ENCODE measurements at places on chromosomes 1 and 21.

DNA sequence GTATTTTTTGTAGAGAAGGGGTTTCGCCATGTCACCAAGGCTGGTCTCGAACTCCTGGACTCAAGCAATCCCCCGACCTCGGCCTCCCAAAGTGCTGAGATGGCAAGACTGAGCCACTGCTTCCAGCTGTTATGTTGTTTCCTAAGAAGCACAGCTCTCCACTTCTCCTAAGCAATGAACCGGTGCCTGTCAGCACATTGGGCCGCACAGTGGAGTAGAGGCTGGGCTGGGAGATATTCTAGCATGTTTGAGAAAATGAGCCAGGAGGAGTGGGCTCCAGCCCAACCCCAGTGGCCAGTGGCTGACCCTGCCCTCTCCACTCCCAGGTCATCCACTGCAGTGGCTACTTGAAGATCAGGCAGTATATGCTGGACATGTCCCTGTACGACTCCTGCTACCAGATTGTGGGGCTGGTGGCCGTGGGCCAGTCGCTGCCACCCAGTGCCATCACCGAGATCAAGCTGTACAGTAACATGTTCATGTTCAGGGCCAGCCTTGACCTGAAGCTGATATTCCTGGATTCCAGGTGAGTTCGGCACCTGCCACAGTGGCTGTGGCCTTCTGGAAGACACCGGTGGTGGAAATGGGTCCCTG is 27.0 kb downstream of the SIM2 start:
- no peak for DNase-seq

GRCh38 chr1:213061263-213061662 is 10.2 kb downstream of the RPS6KC1 start:
- DNase-seq = no peak

GRCh38 chr1:206513312-206514111 is 6.2 kb downstream of the RASSF5 start:
- no peak for DNase-seq

DNA sequence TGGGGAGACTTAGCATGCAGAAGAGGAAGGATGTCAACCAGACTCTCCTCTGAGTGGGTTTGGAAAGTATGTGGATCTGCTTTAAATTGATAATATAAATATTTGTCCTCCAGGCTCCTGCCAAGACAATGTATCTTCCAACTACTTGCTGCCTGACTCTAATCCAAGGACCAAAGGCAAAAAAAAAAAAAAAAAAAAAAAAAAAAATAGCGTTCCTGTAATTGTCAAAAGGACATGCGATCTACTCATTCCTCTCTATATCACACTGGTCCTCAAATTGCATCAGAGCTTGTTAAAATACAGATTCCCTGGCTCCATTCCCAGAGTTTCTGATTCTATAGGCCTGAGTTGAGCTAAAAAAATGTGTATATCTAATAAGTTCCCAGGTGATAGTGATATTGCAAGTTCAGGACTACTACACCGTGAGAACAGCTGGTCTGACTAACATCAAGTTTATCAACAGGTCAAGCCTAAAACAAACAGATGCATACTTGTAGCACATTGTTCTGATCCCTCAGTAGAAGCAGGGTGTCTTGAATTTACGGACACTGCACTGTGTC is 141.3 kb downstream of the TNR start:
- DNase-seq = no peak

- DNase-seq = no peak
Observed at GRCh38 chr1:3217181-3217641, 148.2 kb downstream of the PRDM16 start.

- no peak for DNase-seq
Observed at GRCh38 chr21:34166468-34166867, 93.1 kb downstream of the MRPS6 start.

DNA sequence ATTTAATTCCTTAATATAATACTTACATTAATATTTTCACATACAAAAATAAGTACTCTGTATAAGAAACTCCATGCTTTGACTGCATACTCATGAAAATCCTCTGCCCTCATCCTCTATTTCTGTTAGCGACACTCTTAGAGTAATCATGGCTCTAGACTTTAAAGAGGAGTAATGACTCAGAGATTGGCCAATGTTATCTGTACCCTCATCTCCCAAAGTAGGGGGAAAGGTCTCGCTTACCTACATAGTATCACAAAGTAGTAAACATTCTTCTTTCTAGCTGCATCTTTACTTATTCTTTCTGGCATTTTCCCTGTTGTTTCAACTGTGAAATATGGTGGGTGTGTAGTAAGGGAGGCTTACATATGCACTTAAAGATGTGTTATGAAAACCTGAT is 29.8 kb upstream of the SPAG17 start:
- no peak for DNase-seq

- DNase-seq = no peak
Observed at GRCh38 chr1:215114154-215114933, 31.8 kb downstream of the KCNK2 start.

- no peak for DNase-seq
Observed at GRCh38 chr21:30478004-30478403, 2.2 kb downstream of the KRTAP19-1 start.

DNA sequence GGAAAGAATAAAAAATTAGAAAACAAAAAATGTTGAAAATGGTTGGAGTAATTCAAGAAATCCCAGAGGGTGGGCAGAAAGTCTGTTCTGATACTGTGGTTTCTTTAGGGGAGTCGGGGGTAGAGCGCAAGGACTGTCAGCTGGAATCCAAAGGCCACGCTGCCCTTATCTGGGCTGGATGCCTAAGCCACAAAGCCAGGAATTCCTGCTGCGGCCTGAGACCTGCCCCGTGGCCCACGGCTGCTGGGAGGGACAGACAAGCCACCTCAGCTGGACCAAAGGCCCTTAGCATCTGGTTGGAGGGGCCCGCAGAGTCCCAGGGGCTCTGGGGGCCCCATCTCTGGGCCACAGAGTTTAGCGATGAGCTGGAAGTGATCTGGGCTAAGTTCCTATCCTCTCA is 60.2 kb downstream of the DMRTB1 start:
- DNase-seq = no peak

DNA sequence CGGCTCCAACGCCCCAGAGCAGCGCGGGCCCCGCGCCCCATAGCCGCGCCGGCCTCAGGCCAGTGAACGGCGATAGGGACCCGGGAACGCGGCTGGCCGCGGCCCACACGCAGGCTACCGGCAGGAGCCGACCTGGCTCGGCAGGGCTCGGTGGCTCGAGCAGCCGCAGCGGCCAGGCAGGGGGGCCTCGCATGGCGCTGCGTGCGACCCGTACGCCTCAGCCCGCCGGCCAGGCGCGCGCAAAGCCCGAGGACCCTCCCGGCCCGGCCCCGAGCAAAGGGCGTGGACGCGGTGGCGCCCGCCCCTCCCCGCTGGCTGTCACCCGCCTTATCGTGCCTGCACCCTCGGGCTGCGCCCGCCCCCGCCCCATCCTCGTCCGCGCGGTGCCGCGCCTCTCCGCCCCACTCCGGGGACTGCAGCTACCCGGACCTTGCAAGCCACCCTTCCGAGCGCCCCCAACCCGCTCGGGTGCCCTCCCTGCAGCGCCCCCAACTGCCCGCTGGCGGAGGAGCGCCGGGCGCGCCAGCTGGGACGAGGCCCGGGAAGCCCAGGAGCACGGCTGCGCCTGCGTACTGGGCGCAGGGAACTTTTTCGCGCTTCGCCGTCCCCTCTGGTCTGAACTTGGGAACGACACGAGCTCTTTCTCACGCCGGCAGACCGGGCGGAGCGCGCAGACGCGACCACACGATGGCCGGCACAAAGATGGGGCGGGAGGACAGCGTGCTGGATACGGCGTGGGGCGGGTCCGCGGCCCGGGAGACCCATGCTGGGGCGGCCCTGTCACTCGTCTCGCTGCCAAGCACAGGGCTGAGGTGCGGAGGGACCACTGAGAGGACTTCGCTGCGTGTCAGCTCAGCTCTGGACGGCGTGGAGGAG is at the start of gene ABCB10:
Gene ABCB10 (minus strand): TSS at position 248 of the 876 bp plus-strand sequence. CDS start 55 bp downstream, at position 193.
- peak; percentile 69 for DNase-seq

- DNase-seq = no peak
Observed at GRCh38 chr1:20074725-20075171, 4.8 kb downstream of the PLA2G5 start.

GRCh38 chr1:205273551-205273982 is 45.8 kb downstream of the TMCC2 start:
- DNase-seq = peak; percentile 85

DNA sequence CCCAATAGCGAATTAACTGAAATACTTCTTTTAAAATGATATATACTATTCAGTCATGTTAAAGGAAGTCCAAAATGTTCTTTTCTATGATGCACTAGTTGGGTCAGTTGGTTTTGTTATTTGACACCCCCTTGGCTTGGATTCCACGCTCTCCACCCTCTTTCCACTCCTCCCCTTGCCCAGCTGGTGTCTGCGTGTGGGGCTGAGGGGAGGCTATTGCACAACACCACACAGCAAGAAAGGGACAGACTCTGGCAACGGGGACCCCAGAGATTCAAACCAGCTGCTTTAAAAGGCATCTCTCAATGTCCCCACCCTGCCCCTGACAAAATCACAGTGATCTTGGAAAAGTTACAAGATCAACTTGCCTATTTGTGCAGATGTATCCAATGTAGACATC is 394.3 kb downstream of the TGFB2 start:
- DNase-seq = no peak

- no peak for DNase-seq
Observed at GRCh38 chr1:2532485-2533160, 2.6 kb upstream of the HES5 start.

GRCh38 chr1:239682046-239682445 is 295.7 kb downstream of the CHRM3 start:
- DNase-seq = no peak

DNA sequence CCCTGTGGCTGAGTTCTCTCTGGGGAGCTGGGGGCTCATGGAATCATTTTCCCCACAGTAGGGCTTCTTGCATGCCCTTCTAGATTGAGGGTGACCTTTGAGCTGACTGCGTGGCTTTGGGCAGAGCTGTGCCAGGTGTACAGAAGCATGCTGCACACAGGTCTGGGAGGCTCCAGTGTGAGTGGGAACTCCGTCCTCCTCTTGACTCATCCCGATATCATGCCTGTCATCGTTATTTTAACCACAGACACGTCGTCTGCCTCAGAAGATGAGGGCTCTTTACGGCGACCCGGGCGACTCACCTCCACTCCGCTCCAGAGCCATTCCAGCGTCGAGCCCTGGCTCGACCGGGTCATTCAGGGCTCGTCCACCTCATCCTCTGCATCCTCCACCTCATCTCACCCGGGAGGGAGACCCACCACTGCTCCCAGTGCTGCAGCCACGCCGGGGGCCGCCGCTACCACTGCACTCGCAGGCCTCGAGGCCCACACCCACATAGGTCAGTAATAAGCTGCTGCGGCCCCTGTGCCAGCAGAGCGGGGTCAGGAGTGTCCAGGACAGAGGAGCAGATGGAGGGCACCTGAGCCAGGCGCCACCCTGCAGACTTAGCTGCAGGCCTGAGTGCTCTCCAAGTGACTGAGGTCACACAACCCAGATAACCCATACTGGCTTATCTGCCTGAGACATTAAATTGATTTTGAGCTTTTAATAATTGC is 39.8 kb downstream of the DIP2A start:
- no peak for DNase-seq

GRCh38 chr1:1677718-1678580 is 14.6 kb downstream of the SLC35E2B start:
- DNase-seq = peak; percentile 43
